ENCODE measurements at places on chromosomes 2 and 18.

DNA sequence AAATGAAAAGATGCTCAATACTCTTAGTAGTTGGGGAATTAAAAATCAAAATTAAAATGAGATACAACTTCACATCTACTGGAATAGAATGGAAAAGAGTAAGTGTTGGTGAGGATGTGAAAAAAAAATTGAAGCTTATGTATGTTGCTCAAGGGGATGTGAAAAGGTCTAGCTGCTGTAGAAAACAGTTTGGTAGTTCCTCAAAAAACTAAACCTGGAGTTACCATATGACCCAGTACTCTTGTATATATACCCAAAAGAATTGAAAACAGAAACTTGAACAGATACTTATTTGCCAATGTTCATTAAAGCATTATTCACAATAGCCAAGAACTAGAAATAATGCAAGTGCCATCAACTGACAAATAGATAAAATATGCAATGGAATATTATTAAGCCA is 208.4 kb downstream of the FIGN start:
- no peak for DNase-seq

DNA sequence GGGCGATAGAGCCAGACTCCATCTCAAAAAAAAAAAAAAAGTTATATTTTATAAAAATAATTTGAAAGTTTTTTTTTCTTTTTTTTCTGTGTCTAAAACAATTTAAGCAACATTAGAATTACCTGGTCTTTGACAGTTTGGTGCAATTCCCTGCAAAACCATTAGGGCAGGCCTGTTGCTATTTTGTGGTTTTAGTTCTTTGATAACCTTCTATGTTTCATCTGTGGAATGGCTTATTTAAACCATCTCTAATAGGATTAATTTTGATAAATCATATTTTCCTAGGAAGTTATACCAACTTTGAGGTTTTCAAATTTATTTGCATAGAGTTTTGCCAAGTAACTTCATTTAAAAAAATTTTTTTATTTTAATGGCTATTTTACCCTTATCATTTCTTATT is 141.2 kb upstream of the TWIST2 start:
- DNase-seq = no peak

GRCh38 chr2:207286106-207286505 is 120.4 kb upstream of the KLF7 start:
- DNase-seq = no peak

GRCh38 chr18:6327895-6328620 is 86.7 kb downstream of the L3MBTL4 start:
- DNase-seq = no peak

GRCh38 chr2:69624611-69625010 is 18.9 kb downstream of the AAK1 start:
- no peak for DNase-seq

GRCh38 chr2:240277073-240277806 is 136.8 kb upstream of the OTOS start:
- peak; percentile 66 for DNase-seq

- no peak for DNase-seq
Observed at GRCh38 chr2:199011908-199012307, 445.8 kb downstream of the SATB2 start.

GRCh38 chr2:1400943-1401735 is 12.1 kb upstream of the TPO start:
- DNase-seq = no peak

DNA sequence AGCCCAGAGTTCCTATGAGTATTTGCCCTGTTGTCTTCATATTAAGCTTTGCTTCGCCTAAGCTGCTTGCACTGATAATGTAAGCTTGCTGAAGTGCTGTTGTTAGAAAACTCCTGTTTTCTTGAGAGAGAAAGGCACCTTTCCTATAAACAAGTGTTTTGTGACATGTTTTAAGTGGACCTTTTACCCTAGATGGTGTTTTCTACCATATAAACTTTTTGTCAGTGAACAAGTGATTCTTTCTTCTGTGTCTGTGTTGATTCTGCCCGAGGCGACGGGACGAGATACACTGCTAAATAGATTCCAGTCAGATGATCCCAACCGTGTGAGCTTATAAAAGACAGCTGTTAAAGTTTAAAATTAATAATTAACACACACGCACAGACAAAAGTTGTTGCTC is 24.1 kb downstream of the CABLES1 start:
- no peak for DNase-seq

DNA sequence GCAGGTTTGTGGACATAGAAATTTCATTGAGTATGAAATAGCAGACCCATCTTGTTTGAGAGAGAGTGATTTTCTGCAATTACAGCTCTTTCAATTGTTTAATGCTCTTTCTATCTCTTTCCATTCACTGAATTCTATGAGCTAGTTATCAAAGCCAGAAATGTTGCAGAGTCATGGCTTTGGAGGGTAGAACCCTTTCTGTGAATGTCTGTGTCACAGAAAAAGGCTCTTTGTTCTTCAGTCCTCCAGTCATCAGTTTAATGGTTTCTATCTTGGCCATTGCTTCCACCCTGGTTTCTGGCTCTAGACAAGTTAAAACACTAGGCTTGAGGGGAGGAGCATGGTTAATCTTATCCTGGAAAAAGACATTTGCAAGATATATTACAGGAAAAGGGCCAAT is 655.0 kb downstream of the STK39 start:
- no peak for DNase-seq

DNA sequence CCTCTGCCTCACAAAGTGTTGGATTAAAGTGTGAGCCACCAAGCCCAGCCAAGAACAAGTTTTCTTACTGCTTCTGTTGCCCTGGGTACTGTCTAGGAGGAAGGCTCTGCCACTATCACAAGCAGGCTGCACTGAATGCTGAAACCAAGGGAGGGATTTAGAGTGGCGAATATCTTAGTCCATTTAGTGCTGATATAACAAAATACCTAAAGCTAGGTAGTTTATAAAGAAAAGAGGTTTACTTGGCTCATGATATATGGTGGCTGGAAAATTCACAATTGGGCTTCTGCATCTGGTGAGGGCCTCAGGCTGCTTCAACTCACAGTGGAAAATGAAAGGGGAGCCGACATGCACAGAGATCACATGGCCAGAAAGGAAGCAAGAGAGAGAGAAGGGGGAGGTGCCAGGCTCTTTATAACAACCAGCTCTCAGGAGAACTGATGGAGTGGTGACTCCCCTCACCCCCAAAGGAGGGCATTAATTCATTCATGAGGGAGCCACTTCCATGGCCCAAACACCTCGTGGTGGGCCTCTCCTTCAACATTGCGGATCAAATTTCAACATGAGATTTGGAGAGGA is 146.0 kb upstream of the SERPINE2 start:
- DNase-seq = no peak

DNA sequence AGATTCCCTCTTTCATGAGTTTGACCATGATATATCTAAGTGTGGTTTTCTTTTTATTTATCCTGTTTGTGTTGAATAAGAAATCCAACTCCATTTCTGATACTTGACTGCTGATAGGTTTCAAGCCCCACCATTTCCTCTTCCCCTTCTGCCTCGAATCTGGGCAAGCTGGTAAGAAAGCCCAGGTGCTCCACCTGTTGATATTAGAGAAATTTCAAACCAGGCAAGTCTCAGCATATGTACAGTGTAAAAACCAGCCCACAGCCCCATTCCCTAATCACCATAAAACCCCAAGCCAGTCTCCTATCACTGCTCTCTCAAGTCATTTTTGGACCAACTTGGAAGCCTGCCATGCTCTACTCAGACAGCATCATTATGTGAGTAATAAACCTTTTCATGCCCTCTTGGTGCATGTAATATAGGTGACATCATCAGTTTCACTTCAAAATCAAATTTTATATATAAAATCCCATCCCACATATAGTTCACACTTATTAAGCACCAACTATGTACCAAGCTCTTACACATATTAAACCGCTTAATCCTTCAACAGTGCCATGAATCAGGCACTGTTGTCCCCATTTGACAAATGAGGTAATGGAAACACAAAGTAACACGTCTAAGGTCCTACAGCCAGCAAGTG is 46.6 kb downstream of the SMAD2 start:
- DNase-seq = peak; percentile 77

DNA sequence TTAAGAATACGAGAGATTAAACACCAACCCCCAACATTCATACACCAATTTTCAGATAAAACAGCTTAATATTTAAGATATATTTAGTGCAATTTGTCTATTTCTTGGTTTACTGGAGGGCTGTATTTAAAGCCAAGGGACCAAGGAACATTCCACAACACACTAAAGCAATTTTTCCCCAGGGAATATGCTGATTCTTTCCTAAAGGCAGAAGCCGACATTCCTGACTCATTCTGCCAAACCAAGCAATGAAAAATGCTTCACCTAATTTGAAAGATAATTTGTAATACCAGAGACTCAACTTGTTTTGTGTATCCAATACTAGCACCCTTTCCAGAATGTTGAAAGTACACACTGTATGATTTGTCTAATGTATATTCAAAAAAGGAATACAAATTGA is 1267.6 kb upstream of the PIK3C3 start:
- no peak for DNase-seq

DNA sequence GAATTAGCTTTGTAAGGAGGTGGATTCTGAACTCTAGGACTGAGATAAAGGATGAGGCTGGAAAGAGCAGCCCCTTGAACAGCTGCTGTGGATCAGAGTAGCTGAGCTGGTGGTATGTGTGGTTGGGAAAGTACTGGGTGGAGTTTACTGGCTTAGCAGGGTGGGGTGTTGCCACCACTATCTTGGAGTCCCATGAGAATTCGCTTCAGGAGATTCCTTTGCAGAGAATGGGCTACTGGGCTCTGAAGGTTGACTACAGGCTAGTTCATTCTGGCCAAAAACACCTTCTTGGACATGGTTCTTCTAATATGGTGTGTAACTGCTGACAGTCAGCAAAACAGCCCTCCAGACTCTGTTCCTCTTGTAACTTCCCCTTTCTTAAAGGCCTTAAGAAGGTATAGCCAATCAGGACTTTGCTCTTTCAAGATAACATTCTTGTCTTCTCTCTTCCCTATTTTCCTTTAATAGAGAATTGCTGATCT is 52.7 kb downstream of the TET3 start:
- peak; percentile 35 for DNase-seq

- no peak for DNase-seq
Observed at GRCh38 chr2:197700960-197701359, 4.2 kb upstream of the MARS2 start.

GRCh38 chr2:181235011-181235410 is 222.2 kb upstream of the ITGA4 start:
- no peak for DNase-seq

DNA sequence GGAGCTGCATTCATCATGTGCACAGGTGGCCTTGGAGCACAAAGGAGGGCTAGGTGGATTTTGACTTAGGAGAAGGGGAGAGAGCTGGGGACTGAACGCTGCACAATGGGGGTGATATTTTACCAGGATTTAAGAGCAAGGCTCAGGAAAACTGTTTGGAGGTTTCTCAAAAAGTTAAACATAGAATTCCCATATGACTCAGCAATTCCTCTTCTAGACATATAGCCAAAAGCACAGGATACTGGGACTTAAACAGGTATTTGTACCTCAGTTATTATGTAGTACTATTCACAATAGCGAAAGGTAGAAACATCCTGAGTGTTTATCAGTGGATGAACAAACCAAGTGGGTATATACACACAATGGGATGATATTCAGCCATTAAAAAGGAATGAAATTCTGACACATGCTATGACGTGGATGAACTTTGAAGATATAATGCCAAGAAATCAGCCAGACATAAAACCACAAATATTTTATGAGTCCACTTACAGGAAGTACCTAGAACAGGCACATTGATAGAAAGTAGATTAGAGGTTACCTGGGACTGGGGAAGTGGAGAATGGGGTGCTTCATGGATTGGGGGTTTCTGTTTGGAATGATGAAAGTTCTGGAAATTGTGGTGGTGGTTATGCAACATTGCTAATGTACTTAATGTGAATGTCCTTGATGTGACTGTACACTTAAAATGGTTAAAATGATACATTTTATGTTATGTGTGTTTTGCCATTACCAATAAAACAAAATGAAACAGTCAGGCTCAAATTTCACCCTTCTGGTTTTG is 216.9 kb downstream of the HAUS1 start:
- peak; percentile 67 for DNase-seq

- DNase-seq = no peak
Observed at GRCh38 chr2:10001586-10001985, 41.8 kb upstream of the KLF11 start.

DNA sequence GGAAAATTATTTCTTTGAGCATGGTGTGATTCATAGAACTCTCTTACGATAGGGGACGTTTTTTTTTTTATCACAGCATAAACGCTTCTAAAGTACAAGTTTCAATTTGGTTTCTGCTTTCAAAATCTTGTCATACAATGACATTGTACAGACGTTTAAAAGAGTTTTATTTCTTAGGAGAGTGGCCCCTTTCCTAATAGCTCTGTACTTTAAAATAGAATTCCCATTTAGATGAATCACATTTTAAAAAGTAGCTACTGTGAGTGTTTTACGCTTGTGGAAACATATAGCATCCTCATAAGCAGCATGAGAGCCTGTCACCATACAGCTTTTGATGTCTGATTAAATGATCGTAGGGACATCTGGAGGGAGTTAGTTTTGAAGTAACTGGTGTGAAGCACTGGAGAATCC is 510.9 kb downstream of the PARD3B start:
- DNase-seq = peak; percentile 25

- DNase-seq = no peak
Observed at GRCh38 chr2:206968134-206969086, 29.1 kb downstream of the CPO start.

DNA sequence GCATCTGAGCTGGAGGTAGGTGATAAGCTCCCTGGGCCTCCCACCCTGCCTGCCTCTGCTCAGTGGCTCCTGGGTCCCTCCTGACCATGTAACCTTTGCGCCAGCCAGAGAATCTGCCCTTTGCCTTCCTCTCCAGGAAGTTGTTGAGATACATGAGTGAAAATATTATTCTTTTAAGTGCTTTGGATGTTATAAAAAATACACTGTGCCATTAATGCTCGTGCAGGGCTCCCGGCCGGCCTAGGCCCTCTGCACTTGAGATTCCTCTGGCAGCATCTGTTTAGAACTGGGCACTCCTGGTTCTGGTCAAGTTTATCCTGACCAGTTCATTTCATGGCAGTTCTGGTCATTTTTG is 18.8 kb downstream of the AGAP1 start:
- no peak for DNase-seq

- peak; percentile 54 for DNase-seq
Observed at GRCh38 chr2:145066151-145066661, 546.3 kb upstream of the ZEB2 start.

- DNase-seq = peak; percentile 22
Observed at GRCh38 chr2:219629976-219630695, 2.7 kb downstream of the SLC4A3 start.

GRCh38 chr18:76075777-76076176 is 419.3 kb downstream of the ZNF516 start:
- DNase-seq = no peak

- DNase-seq = no peak
Observed at GRCh38 chr2:55958756-55959155, 35.2 kb upstream of the EFEMP1 start.

DNA sequence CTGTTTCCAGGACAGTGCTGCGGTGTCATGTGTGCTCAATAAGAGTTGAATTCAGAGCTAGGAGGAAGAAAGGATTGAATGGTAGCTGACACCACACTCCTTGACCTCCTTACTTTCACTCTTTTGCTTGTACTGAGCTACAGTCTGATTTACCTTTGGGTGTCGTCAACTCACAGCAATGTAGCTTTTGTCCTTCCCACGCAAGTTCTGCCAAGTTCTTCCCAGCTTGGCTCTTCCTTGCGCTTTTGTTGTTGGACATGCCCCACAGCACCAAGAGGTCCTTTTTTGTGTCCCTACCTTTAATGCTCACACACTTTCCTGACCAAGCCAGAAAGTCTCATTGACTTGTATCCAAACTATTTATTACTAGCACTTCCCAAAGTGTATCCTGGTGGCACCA is 38.3 kb upstream of the ITGB6 start:
- DNase-seq = no peak

- no peak for DNase-seq
Observed at GRCh38 chr2:83015035-83015715, 1443.9 kb downstream of the SUCLG1 start.

Measured in EH (cell line).